ENCODE measurements at places on chromosomes 2 and 18.

DNA sequence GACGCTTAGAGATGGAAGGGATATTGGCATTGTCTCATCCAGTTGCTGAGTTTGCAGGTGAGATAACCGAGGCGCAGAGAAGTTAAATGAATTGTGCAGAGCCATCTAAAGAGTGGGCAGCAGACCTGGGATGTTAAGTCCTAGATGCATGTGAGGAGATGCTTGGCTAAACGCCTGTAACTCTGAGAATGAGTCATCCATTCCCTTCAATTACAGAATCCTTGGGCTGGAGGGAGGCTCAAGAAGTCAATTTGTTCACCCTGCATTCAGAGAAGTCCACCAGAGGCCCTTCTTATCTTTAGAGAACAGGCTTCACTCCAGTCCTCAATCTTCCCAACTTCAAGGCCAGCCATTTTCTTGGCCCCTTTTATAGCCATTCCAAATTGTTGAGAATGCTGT lies 1.6 kb downstream of the EHD3 start:
- no peak for DNase-seq

DNA sequence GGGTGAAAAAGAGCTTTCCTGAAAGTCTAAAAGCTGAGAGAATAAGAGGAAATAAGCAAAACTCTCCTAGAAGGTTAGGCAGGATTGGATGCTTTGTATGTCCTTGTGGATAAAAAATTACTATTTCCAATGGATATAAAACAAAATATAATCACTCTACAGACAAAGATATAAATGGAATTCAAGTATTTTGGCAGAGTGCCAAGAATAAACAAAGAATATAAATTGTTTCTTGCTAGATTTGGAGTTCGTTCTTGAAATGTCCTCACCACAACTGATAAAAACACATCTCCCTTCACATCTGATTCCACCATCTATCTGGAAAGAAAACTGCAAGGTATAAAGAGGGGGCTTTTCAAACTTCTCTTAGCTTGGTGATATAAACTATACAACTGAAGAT lies 13.3 kb downstream of the SULT1C3 start:
- DNase-seq: no peak

- no peak for DNase-seq
Observed at GRCh38 chr18:525036-525797, 24.7 kb upstream of the COLEC12 start.

GRCh38 chr18:37641573-37641972 lies 76.0 kb upstream of the CELF4 start:
- no peak for DNase-seq

GRCh38 chr2:135898234-135898786 lies 22.1 kb upstream of the MCM6 start:
- DNase-seq: no peak

DNA sequence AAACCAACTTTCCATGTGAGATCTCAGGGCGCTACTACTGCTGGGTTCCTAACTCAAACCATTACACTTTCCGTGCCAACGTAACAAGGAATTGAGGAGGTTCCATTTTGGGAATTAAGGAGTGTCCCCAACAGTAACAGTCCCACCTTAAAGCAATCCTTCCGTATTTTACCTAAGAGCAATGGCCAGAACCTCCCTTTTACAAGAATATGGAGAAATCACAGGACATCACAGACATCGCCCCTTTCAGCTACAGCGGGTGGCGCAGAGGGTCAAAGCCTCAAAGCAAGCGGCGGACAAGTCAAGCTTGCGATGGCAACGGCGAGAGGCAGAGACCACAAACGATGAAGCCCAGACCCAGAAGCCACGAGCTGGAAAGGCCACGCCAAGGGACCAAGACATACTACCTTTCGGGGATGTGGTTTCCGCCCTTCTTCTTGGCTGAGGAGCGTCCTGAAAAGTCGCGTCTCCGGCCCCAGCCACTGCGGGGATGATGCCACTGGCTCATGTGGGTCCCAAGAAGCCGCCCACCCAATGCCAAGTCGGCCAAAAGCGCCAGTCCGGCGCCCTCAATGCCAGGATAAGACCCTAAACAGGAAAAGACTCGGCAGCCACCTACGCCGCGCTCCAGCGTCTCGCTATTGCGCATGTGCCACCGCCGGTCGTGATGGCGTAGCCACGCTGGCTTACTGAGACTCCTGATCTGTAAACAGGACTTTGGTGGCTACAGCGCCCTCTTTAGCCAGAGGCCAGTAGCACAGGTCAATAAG lies at the start of gene DUSP11:
Gene DUSP11, minus strand, starts transcription at position 637 of the 770 bp plus-strand sequence. Its CDS starts 129 bp downstream, at position 508.
- peak; percentile 97 for DNase-seq

DNA sequence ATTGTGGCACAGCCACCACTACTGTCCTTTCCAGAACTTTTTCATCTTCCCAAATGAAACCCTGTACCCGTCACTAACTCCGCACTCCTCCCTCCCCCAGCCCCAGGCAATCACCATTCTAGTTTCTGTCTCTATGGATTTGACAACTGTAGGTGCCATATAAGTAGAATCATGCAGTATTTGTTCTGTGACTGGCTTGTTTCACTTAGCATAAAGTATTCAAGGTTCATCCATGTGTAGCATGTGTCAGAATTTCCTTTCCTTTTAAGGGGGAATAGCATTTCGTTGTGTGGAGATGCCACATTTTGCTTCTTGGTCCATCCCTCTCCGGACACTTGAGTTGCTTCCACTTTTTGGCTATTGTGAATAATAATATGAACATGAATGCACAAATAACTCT lies 842 bp upstream of the CKAP2L start:
- no peak for DNase-seq

GRCh38 chr18:3245853-3246634 lies 1.6 kb upstream of the MYL12A start:
- peak; percentile 79 for DNase-seq

All from nephron progenitor cell (in vitro differentiated cells).